ENCODE measurements at places on chromosomes 12 and 14. TPM values are rescaled to one million over a fixed set of nuclear protein-coding genes. Genes with fewer than 3 reads are reported as not detected.

DNA sequence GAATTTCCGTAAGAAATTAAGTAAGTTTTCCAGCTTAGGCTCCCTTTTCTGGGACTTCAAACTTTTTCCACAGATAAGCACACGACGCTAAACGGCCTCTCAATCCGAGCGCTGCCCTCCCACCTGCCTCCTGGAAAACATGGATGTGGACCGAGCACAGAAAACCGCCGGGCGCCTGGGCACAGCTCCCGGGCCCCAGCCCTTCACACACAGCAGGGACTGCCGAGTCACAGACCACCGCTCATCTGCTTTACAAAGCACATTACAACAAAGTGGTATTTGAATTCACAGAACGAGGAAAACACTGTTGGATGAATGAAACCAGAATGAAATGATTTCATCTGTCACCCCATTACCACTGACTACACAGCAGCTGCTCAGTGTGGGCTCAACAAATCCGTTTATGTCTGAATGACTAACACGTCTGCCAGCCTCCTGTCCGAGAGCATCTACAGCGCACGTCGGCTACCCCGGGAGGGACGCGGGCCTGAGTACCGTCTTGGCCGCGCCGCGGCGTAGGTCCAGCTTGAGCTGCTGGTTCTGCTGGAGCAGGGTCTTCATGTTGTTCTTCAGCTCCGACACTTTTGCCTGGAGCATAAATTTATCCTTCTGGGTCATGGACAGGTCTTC, 13.1 kb upstream of the ANKLE2 start:
- DNase-seq, result no peak

- no peak for DNase-seq
These were observed 38.6 kb upstream of the KRR1 start for GRCh38 chr12:75549989-75550388.

Gene GZMB
- not detected for total RNA-seq

Gene SCNN1A
- 0.26 TPM for total RNA-seq

- no peak for DNase-seq
These were observed 106.1 kb downstream of the PRICKLE1 start for GRCh38 chr12:42483521-42483790.
